ENCODE measurements at places on chromosomes 7 and 10.
A peak's percentile ranks its signal among the peaks of the same experiment; 100 is the strongest.

- DNase-seq = no peak
These were observed 37.9 kb downstream of the LRRC4 start for GRCh38 chr7:127993317-127993716.

GRCh38 chr7:47369736-47370135 lies 212.2 kb downstream of the TNS3 start:
- DNase-seq = no peak

GRCh38 chr10:3342771-3343170 lies 170.2 kb upstream of the PITRM1 start:
- DNase-seq = no peak

DNA sequence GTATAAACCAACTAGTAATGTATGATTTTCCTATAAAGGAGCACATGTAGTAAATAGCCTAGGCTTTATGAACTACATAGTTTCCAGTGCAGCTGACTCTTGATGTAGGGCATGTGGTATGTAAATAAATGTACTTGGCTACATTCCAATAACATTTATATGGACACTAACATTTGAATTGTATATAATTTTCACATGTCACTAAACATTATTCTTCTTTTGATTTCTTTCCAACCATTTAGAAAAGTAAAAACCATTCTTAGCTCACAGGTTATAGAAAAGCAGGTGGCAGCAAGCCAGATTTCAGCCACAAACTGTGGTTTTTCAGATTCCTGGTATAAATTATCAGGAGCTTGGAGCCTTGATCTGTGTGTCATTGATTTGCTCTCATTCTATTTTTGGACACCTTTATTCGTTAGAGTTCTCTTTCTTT lies 1182.0 kb downstream of the CNTNAP2 start:
- no peak for DNase-seq

- no peak for DNase-seq
These were observed 198.0 kb upstream of the MKI67 start for GRCh38 chr10:128324058-128324827.

GRCh38 chr7:91276909-91277308 lies 12.7 kb downstream of the FZD1 start:
- DNase-seq = no peak

- DNase-seq = no peak
These were observed 214.2 kb upstream of the KAT6B start for GRCh38 chr10:74612195-74612594.

DNA sequence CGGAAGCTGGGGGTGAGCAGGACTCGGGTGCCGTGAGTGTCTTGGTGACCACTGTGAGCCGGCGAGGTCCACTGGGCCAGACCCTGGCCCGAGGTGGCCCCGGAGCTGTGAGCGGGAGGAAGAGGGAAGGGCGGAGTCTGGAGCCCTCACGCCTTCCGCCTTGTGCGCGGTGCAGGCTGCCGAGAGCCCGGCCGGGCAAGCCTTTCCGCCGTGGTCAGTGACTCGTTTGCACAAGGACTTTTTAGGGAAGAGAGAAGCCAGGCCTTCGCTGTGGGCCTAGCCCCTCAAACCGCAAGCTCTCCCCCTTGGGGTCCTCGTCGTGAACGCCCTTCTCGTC lies 40.9 kb upstream of the ZNF32 start:
- peak; percentile 11 for DNase-seq

DNA sequence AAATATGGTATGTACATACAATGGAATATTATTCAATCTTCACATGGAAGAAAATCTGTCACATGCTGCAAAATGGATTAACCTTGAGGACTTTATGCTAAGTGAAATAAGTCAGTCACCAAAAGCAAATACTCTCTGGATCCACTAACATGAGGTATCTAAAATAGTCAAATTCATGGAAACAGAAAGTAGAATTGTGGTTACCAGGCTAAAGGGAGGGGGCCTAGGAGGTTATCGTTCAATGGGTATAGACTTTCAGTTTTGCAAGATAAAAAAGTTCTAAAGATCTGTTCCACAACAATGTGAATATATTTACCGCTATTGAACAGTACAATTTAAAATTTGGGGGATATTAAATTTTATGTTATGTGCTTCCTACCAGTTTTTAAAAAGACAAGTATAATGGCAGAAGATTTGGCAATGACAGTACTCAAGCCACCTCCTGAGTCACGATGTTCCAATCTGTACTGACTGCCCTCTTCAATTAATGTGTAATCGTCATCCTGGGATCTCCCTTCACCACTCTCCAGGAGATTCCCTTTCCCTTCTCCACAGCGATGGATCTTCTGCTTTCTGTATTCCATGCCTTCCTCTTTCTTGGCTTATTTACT lies 32.3 kb upstream of the IL6 start:
- DNase-seq = no peak

- DNase-seq = peak; percentile 59
These were observed 1.2 kb downstream of the KLF6 start for GRCh38 chr10:3783682-3784432.

DNA sequence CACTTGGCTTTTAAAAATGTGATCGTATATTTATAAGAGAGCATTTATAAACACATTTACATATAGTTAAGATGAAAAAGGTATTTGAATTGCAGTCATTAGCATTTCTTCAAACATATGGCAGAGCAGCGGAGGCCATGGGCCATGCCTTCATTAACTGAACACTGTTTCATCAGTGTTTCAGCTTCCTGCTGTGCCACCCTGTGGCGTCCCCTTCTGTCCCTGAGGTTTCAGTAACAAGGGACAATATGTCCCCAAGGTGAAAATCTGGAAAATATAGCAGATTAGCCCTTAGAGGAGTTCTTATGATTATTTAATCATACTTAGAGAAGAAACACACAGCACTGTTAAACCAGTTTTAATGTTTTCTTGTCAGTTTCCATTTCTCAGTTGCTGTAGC lies 577.8 kb downstream of the ETV1 start:
- DNase-seq = no peak

DNA sequence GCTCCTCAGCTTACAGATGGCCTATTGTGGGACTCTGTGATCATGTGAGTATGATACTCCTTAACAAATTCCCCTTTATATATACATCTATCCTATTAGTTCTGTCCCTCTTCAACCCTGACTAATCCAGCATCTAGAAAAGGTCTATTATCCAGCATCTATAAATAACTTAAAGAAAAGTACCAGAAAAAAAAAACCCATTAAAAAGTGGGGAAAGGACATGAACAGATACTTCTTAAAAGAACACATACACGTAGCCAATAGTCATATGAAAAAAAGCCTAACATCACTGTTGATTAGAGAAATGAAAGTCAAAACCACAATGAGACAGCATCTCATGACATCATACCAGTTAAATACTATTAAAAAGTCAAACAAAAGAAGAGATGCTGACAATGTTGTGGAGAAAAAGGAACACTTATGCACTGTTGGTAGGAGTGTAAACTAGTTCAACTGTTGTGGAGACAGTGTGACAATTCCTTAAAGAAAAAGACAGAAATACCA lies 549.5 kb upstream of the GRM3 start:
- DNase-seq = no peak

- peak; percentile 70 for DNase-seq
These were observed 92.9 kb downstream of the CPED1 start for GRCh38 chr7:121081327-121081936.

DNA sequence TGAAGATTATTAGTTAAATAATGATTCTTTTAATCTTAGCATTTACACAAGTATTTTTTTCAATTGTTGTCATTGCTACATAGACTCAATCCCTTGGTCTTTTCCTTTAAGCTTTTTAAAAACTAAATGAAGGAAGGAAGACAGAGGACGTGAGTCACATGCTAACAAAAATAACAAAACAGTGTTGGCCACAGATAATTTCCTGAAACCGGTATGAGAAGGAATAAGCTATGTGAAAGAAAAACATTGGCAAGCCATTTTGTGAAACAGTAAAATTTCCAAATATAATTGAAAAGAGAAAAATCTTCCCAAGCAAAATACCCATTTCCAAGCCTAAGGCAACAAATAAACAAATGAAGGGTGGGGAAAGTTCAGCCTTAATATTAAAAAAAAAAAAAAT lies 223.0 kb downstream of the AHR start:
- peak; percentile 66 for DNase-seq

- no peak for DNase-seq
These were observed 86.7 kb downstream of the PARD3 start for GRCh38 chr10:34728361-34728760.

- no peak for DNase-seq
These were observed 45.1 kb downstream of the CNNM2 start for GRCh38 chr10:102962951-102963755.

- DNase-seq = no peak
These were observed 871 bp downstream of the SPOCK2 start for GRCh38 chr10:72087392-72087968.

- DNase-seq = no peak
These were observed 774.0 kb downstream of the DNAJB9 start for GRCh38 chr7:109343678-109344077.

- DNase-seq = no peak
These were observed 50.6 kb downstream of the PWWP2B start for GRCh38 chr10:132447446-132448247.

GRCh38 chr7:129923709-129924108 lies 29.1 kb downstream of the UBE2H start:
- DNase-seq = no peak

DNA sequence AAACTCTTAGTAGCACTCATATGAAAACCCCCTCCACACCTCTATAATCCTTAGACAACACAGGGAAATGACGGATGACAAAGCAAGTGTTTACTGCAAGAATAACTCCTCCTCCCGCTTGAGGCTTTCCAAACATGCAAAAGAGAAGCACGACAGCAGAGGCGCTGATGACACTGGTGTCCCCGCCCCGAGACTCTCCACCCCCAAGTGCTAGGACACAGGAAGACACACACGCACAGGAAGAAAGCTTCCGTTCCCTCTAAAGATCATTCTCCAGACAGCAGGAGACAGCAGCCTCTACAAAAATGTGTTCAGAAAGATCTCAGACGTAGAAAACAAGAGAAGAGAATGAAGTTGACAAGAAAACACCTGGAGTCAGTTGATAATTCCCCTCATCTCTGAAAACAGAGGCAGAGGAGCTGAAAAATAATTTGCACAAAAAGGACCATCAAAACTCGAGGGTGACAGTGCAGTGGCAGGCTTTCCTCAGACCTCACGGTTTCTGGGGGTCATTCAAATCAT lies 90.2 kb downstream of the DLG5 start:
- no peak for DNase-seq

- DNase-seq = no peak
These were observed 57.8 kb downstream of the PALD1 start for GRCh38 chr10:70536196-70536861.

DNA sequence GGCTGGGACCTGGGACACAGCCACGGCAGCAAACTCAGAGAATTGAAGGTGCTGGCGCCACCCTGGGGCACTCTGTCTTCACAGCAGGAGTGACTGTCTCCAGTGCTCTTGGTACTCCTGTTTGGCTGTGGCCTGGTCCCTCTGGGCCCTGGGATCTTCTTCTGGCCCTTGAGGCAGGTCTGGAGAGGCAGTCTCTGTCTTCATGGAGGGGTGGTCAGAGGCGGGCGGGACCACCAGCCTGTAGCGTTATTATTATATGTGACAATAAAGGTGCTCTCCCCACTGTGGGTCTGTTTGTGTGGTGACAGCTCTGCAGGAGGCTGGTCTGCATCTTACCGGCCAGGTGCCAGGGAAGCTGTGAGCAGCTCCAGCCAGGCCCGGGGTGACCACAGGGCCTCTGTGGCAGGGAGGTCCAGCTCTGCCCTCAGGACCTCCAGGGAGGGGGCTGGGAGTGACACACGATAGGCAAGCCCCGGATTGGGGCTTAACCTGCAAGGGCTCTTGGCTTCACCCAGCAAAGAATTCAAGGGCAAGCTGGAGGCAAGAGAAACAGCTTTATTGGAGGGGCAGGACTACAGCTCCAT lies 70.3 kb downstream of the MYL10 start:
- DNase-seq = no peak
